Activated CD8-positive, alpha-beta T cell treated with anti-CD3 and anti-CD28 coated beads for 36 hours (primary cell): ENCODE measurements at places on chromosomes 5 and 9.

DNA sequence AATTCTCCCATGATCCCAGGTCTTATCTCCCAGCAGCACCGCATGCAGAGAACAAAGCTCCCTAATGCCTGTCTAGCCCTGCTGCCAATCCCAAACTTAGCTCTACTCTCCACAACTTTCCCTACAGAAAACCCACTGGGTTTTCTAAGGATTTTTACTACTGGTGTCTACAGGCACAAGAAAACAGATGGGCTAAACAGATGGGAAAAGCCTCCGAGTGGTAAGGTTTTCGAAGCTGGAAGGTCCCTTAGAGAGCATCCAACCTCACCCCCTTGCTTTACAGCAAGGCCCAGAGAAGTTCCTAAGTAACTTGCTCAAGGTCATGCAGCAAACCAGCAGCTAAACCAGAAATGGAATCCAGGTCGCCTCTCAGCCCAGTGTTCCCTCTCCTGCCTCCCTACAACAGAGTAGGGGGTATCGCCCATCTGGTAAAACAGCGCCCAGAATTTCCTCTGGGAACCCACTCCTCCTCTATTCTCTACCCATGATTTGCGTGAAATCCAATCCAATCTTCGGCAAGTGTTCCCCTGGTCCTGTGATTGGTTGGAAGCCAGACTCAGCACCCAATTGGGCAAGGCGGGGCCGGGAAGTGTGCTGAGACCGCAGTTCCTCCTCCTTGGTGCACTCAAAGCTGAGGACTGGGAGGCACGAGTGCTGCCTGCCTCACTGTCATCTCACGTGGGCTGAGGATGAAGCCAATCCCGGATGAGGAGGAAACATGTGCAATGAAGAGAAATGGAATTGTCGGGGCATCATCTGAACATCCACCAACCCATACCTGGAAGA lies 20.8 kb downstream of the CPLX2 start:
- DNase-seq = no peak

DNA sequence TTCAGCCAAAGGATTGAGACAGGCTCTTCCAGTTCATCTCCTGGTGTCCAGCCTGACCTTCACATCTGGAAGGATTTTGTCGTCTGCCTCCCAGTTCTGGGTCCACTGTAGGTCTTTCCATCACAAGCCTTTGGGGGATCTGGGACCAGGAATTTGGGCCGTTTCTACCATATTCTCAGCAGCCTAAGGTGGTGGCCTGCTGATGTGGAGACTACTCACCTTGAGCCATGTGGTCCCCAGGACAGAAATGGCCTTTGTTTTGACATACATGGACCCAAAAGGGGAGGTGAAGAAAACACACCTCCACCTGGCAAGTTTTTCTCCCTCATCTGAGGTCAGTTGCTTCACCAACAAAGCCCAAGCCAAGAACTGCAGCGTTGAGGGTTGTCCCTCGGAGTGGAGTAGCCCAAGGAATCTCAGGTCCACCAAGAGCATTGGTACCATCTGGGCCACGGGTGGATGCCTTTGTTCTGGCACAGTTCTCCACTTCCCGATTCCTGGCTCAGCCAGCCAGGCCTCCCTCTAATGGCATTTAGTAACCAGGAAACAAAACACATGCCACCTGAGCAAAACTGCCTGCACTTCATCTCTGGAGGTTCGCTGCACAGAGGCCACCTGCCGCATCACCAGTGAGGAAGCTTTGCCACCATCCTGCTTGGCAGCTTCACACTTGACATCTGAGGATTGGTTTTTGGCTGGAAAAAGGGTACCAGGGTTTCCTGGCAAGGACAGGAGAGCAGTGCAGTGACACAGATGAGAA lies 24.7 kb downstream of the AMBP start:
- DNase-seq = no peak

DNA sequence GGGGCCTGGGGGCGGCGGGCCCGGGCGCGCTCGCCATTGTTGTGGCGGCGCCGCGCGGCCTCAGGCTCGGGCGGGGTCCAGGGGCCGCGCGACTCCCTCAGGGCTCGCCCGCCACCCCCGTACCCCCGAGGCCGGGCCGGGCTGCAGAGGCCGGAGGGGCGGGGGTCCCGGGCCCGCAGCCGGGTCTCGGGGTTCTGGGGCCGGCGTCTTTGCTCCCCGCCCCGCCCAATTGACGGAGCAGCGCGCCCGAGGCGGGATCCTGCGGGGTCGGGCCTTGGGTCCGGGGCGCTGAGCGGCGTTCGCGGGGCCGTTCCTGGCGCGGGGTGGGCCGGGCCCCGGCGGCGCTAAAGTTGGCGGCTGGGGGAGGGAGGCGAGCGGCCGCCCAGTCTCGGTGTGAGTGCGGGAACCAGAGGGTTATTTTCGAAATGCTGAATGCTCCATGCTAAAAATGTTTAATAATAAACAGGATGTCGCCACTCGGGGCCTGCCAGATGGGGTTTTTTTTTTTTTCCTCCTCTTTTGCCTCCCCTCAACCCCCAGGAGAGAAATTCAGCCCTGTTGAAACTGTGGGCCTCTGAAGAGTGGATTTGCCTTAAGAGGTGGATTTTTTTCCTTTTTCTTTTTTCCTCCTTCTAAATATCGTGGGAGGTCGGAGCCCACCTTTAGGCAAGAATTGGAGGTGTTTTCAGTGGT lies 724 bp downstream of the PRRC2B start:
- DNase-seq = peak; percentile 62

- no peak for DNase-seq
Observed at GRCh38 chr5:103356350-103357091, 98.0 kb downstream of the MACIR start.

DNA sequence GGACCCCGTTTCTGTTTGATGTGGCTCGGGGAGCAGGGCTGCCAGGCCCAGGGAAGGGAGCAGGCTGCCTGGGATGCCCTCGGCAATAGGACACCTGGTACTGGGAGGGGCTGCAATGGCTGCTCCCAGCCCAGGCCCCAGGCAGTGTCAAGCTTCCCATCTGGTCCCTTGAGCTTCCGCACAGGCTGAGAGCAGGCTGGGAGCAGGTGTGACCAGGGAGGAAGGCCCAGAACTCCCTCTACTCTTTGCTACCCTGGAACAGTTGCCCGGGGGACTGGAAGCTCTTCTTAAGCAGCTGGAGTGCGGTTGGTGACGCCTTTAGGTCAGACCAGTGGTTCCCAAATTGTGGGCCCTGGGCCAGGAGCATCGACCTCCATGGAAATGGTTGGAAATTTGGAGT lies 186.9 kb downstream of the GADD45G start:
- no peak for DNase-seq

- DNase-seq = peak; percentile 50
Observed at GRCh38 chr9:134393582-134394280, 67.5 kb downstream of the RXRA start.

GRCh38 chr9:1837453-1838084 lies 177.6 kb upstream of the SMARCA2 start:
- DNase-seq = peak; percentile 34

DNA sequence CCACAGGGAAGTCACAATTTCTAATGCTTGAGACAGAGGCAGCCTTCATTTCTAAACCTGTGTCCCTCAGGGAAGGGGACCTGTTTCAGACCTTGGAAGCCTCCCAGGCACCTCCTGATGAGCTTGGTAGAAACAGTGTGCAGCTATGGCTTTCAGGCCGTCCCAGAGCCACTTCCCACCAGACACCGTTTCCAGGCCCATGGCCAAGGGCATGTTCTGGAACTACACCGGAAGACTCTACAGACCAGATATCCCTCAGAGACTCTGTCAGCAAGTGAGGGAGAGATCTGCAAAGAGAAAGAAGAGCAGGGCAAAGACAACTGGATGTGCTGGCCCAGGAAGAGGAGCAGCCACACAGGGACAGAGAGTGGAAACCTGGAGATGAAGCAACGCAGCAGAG lies 82.2 kb upstream of the HSPA9 start:
- DNase-seq = no peak

DNA sequence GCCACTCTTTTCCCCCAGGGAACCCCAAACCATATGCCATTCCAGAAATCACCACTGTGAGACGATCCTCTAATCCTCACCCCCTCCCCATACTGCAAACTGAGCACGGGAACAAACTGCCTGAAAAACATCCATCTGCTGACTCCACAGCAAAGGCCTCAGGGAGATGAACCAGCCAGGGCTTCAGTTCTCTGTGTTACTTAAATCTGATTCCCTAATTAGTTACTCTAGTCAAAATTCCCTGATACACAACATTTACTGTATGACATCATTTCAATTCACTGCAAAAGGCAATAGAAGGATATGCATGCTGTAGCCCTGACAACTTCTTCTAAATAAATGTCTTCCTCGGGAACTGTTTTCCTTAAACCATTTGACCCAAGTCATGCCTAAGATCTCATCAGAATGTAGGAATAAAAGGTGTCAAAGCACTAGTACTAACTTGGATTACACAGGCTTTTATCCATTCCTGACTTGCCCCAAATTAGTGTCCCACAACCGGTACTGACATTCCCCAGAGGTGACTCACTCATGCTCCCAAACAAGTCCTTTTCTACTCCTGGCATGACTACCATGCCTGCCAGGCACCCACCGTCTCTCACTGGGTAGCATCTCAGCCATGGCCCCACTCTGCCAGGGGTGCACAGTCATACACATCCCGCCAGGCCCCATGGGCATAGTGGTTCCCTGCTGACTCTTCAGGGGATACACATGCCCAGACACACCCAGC lies 35.0 kb downstream of the MTX3 start:
- no peak for DNase-seq

DNA sequence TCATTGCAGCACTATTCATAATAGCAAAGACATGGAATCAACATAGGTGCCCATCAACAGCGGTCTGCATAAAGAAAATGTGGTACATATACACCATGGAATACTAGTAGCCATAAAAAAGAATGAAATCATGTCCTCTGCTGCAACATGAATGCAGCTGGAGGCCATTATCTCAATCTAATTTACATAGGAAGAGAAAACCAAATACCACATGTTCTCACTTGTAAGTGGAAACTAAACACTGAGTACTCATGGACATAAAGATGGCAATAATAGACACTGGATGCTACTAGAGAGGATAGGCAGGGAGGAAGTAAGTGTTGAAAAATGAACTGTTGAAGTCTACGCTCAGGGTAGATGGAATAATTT lies 203.9 kb upstream of the CDH9 start:
- no peak for DNase-seq

GRCh38 chr5:142012186-142012785 lies 541 bp downstream of the GNPDA1 start:
- peak; percentile 86 for DNase-seq

GRCh38 chr5:66872736-66873331 lies 276.6 kb downstream of the MAST4 start:
- DNase-seq = no peak

- DNase-seq = no peak
Observed at GRCh38 chr5:88886252-88886651, 3.3 kb upstream of the MEF2C start.

DNA sequence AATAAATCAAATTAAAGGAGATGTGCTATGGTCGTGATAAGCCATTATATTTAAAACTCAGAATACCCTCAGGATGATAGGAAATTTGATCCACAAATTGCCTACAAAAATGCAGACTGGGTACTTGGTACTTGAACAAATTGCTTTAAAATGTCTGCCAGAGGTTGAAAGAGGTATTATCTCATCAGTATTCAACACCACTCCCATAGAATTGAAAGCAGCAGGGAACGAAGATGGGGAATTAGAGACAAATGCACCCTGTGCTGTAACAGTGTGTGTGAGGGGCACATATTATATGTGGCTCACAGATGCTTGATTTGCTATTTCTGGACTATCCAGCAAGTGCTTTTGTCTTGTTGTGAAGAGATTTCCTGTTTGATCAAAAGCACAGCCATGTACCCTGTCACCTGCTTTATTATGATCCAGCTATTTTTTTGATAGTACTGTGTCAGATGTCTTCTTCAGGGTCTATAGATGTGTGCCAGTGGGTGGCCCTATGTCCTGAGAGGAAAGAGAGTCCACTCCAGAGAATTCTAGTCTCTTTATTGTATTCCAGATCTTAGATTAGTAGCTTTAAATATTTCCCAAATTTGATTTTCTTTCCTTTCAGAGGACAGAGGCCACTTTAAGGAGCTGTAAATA lies 120.1 kb downstream of the XRCC4 start:
- DNase-seq = no peak

DNA sequence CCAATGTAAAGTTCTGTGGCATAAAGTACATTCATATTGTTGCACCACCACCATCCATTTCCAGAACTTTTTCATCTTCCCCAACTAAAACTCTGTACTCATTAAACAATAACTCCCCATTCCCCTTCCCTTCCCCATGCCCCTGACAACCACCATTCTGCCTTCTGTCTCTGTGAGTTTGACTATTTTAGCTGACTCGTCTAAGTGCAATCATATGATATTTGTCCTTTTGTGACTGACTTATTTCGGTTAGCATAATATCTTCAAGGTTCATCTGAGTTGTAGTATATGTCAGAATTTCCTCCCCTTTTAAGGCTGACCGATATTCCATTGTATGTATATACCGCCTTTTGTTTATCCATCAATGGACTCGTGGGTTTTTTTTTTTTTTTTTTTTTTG lies 29.0 kb upstream of the SMU1 start:
- no peak for DNase-seq

DNA sequence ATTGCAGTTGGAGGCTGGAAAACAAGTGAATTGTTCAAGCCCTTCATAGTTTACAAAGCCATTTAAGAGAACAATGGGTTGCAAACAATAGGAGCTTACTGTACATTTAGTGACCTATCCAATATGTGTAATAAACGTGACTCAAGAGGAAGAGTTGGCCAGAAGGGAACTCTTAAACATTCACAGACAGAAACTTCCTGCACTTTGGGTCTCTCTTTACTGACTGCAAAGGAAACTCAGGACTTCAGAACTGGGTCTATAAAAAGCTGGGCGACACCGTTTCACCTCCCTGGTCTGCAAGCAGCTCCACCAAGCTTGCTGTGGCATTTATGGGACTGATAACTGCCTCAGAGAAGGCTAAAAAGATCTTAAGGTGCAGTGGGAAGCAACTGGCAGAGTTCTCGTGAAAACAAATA lies 48.7 kb upstream of the SPATA31D4 start:
- no peak for DNase-seq

- DNase-seq = no peak
Observed at GRCh38 chr9:128629136-128629535, 27.5 kb downstream of the DYNC2I2 start.

GRCh38 chr5:53368516-53368915 lies 111.9 kb upstream of the FST start:
- no peak for DNase-seq

- DNase-seq = no peak
Observed at GRCh38 chr5:58456486-58456885, 3.4 kb downstream of the PLK2 start.

- no peak for DNase-seq
Observed at GRCh38 chr5:144313147-144313726, 142.6 kb downstream of the KCTD16 start.

DNA sequence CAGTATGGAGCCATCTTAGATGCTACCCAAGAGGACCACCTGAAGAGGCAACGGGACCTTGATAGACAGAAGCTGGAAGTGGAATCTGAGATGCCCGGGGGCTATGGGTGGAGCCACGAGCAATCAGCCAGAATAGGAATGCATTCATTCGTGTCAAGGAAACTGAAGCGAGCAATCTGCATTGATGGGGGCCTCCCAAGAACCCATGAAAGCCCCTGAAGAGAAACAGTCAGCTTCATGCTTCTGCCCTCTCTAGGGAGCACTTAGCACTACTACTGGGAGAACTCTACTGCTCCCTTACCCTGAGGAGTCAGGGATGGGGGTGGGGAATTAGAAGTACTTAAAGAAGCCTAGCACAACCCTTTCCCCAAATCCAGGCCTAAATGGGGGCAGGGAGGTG lies 51.9 kb upstream of the TCERG1 start:
- DNase-seq = no peak

- DNase-seq = no peak
Observed at GRCh38 chr9:105006514-105006913, 78.6 kb upstream of the ABCA1 start.
